Endodermal cell (in vitro differentiated cells): ENCODE measurements at places on chromosomes 12 and 14.

DNA sequence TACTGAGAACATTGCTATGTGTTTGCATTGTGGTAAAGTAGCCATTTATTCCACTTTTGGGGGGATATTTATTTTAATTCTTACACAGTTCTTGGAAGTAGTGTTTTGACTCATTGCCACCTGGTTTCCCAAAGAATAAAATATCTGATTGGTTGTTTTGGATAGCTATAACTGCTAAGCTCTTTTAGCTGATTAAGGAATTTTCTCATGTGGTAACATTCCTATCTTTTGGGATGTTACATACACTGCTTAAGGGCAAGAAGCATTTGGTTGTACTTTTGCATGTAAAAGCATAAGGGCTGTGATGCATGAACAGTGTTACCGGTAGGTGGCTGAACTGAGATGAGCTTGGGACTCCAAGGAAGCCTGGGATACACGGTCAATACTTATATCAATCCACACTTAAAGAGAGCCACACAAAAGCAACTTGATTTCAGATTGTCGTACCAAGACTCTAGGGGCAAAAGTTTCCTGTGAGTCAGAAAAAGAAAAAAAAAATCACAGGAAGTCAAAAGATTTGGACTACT lies 71.4 kb upstream of the PRKD1 start:
- DNase-seq, result no peak

DNA sequence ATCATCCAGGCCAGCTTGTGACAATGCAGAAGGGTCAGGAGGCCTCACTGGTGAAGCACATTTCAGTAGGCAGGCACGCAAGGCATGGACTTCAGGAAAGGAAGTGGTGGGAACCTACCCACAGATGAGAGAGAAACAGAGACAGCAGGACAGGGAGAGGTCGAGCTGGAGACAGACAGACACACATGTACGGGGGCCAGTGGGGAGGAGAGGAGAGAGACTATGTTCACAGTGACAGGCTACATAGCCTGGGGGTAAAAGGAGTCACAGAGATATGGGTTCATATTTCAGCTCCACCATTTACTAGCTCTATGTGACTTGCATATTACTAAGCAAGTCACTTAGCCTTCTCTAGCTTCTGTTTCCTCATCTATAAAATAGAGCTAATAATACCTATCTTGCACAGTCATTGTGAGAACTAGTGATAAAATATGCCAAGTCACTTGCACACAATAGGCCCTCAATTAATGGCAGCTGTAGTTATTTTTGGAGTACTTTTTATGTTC lies 91.1 kb upstream of the FUT8 start:
- DNase-seq, result no peak

DNA sequence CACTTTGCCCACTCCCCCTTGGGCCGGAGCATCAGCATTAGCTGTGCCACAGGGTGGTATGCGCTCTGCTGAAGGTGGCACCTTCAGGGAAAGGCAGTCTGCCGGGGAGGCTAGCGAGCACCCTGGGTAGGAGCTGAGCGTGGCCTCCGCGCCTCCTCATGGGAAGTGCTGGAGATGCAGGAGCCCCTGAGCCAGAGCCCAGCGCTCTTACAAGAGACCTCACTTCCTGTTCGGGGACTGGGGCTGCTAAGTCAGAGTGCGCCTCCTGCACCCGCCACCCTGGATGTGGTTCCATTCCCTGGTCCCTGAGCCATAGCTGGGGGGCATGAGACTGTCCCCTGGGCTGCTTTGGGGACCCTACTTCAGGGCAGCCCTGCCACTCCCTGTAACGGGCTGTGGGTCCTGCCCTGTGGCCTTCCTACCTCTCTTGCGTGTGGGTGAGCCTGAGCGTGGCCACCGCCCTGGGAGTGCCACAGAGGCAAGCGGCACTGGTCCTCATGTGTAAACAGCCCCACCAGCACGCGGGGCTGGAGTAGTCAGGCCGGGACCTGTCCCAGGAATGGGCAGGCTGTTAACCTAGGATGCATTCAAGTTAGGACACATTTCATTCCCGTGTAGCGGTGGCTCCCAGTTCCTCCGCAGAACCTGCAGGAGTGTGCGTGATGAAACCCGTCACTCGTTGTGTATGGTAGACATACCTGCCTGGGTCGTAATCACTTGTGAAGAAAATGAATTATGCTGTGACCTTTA lies 19.4 kb downstream of the COA8 start:
- no peak for DNase-seq

- DNase-seq, result peak; percentile 49
Measured at GRCh38 chr12:17148706-17149105, 542.7 kb upstream of the LMO3 start.

- peak; percentile 49 for DNase-seq
Measured at GRCh38 chr14:75675265-75675960, 14.4 kb downstream of the TTLL5 start.

DNA sequence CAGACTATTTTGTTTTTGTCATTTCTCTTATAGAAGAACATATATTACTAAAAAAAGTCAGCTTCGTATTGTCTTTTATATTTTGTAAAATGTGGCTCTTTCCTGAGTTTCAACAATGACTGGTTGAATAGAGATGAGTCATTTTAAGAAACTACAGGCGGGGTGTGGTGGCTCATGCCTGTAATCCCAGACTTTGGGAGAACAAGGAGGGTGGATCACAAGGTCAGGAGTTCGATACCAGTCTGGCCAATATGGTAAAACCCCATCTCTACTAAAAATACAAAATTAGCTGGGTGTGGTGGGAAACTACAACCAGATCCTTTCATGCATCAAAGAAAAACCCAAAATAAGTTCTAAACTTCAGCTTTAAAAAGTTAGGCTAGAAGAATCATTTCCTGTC lies 28.8 kb downstream of the HECTD4 start:
- no peak for DNase-seq

DNA sequence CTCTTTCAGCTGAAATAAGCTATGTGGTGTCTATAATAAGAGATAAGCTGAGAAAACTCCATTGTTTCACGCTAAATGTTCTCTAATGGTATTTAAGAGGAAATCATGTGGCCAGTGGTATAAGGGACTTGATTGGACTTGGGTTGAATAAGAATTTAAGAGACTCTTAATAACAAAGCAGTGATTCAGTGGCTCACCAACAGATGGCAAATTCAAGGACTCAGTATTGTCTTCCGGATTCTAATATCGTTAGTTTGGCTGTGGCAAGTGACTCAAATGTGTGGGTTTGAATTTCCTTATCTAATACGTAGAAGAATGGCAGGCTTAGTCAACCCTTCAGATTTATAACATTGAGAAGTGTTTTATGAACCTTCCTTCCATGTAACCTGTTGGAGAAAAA lies 49.1 kb upstream of the KCNH3 start:
- DNase-seq, result no peak

DNA sequence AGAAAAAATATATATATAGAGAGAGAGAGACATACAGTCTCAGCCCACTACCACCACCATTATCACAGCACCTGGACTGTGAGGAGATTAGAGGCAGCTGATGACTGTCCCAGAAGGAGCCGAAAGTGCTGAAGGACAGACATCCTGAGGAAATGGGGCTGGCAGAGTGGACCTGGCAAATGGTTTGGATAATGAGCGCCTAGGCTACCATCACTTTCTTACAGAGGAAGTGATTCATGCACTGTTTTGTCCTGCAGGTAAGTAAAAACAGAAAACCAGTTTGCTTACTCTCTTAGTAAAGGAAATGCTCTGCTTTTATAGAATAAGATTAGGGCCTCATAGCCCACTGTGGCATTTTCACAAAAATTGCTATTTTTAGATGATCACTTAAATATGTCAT lies 28.6 kb upstream of the DNM1L start:
- DNase-seq, result no peak

GRCh38 chr12:123269395-123269892 lies 2.2 kb downstream of the CDK2AP1 start:
- peak; percentile 92 for DNase-seq

GRCh38 chr12:48336564-48336963 lies 14.2 kb downstream of the ZNF641 start:
- DNase-seq, result peak; percentile 83

DNA sequence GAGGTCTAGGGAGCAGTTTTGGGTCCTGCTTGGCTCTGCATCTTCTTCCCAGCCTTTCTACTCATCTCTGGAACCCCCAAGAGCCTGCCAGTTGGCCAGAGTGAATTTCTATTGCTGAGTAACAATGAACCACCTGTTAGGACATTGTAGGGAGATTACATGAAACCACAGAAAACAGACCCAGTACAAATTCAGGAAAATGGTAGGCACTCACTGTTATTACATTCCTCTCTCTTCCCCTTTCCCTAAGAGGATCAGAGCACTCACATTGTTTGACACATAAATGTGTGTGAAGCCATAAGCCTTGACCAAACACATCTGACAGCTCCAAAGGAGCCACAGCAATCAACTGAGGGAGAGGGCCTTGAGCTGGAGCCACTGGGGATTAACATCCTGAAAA lies 216.1 kb downstream of the TMEM132D start:
- no peak for DNase-seq

DNA sequence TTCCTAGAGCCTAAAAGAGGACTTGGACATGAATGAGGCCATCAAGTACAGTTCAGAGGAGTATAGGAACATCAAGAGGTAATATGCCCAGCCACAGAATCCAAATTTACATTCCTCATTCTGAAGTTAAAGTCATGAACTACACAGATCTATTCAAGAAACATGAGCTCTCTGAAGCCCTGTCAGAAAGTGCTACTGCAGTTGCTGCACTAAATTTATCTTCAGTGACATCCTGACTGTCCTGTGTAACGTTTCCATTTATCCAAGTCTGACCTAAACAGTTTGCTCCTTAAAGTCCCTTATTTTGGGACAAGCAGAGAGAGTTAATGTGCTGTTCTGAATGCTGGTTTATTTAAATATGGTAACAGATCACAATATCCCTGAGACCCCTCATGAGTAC lies 28.2 kb downstream of the NEK9 start:
- no peak for DNase-seq

- no peak for DNase-seq
Measured at GRCh38 chr12:82912406-82912805, 225.7 kb downstream of the TMTC2 start.
